ENCODE measurements at places on chromosomes 7 and 10.

DNA sequence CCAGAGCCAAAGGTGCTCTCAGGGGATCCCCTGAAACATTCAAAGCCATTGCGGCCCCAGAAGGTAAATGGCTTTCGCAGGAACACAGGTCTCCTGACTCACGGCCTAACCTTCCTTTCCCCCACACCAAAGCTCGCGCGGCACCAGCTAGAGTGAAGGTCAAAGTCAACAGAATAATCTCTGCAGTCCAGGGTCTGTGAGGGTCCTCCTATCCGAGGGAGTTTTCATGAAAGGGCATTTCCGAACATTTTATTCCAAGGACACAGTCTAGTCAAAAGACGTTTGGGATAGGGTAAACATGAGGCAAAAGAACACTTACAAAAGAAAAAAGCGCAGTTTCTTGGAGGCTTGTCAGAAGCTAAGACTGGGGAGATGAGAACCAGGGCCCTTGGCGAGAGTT lies 559 bp upstream of the STEAP2 start:
- H3K4me3 ChIP-seq, result peak overlapping the region; percentile 68
- no peak for DNase-seq
- H3K36me3 ChIP-seq, result no peaks in the 10 kb centered on the region
- H3K27ac ChIP-seq, result peak overlapping the region; percentile 81
- peaks cover 4% of the 10 kb centered on the region for H3K4me1 ChIP-seq
- peaks cover 8% of the 10 kb centered on the region for H3K27me3 ChIP-seq

DNA sequence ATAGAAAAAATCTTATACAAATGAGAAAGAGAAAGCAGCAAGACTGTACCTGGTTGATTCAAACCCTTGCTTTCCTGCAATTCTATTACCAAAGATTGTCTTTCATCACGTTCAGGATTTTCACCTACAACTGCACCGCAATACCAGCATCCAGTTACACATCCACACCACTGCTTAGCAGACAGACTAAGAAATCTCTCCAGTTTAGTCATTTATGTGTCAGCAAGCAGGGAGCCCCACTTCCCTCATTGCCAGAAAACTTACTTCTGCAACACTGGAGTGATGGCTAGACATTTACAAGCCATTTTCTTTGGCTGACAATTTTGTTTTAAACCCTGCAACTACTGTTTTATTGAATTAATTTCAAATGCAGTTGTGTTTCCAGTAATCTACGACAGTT lies 359.6 kb upstream of the MEOX2 start:
- no peak overlapping the region for H3K4me3 ChIP-seq
- no peak for DNase-seq
- no peaks in the 10 kb centered on the region for H3K27me3 ChIP-seq
- H3K27ac ChIP-seq, result no peak overlapping the region
- no peaks in the 10 kb centered on the region for H3K36me3 ChIP-seq
- H3K4me1 ChIP-seq, result no peaks in the 10 kb centered on the region

GRCh38 chr10:78332012-78332411 lies 298.3 kb downstream of the RPS24 start:
- peaks cover 9% of the 10 kb centered on the region for H3K4me1 ChIP-seq
- no peak for DNase-seq
- peak overlapping the region; percentile 74 for H3K27ac ChIP-seq
- H3K27me3 ChIP-seq, result no peaks in the 10 kb centered on the region

DNA sequence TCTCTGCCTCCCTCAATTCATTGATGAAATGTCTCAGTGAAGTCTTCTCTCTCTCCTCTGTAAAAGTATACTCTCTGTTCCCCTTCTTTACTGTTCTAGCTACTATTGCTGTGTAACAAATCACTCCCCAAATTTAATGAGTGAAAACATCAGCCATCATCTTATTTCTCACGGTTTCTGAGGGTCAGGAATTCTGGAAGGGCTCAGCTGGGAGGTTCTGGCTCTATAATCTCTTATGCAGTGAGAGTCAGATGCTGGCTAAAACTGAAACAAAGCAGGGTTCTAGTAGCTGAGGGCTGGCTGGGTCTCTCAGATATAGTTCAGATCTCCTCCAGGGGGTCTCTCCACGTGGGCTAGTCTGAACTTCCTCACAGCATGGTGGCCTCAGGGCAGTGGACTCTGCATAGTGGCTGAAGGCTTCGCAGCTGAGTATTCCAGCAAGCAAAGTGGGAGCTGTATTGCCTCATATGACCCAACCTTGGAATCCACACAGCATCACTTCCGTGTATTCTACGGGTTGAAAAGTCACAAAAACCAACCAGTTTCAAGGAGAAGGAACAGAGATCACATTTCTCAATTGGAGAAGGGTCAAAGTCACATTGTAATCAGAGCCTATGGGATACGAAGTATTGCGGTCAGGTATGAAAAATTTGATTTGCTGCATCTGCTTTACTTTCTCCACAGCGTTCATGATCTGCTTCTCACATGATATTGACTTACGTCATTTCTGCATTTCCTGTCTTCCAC lies 74.8 kb upstream of the ATRNL1 start:
- DNase-seq, result no peak
- no peak overlapping the region for H3K27ac ChIP-seq

- H3K4me1 ChIP-seq, result peaks cover 12% of the 10 kb centered on the region
- H3K27ac ChIP-seq, result peak overlapping the region; percentile 25
- H3K4me3 ChIP-seq, result no peak overlapping the region
- no peaks in the 10 kb centered on the region for H3K27me3 ChIP-seq
Observed at GRCh38 chr10:113385021-113385999, 167.5 kb upstream of the HABP2 start.

DNA sequence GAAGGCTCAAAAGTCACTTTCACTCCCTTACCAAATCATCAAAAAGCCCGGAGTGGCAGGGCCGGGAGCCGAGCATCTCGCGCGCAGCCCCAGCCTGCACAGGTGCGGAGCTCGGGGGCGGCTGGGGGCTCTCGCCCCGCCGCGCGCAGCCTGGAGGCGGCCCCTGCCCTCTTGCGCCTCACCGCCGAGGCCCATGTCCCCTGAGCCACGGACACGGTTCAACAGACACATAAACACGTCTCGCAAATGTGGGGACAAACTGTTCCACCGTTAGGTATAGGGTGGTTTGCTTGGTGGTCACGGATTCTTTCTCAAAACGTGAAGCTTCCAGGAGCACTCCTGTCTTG lies 700 bp downstream of the GSAP start:
- H3K4me3 ChIP-seq, result peak overlapping the region; percentile 87
- H3K36me3 ChIP-seq, result no peaks in the 10 kb centered on the region
- no peaks in the 10 kb centered on the region for H3K27me3 ChIP-seq
- peak overlapping the region; percentile 96 for H3K27ac ChIP-seq

DNA sequence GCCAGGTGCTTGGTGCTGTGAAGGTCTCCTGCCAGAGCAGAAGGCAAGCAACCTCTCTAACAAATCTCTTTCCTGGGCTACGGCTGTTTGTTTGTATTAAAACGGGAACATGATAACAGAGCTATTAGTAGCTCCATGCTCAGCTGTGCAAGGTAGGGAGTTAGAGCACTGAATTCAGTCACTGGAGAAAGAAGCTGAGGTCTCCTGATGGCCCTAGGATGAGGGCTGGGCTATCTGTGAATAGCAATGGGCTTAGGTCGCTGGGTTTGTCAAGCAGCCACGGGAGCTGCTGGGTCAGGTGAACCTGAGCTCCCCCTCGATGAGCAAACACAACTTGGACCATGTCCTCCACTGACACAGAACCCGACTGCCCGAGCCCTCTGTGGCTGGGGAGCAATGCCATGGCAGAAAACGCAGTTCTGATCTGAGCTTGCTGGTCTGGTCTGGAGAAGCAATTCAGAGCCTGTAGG lies 24.4 kb downstream of the TACC2 start:
- no peaks in the 10 kb centered on the region for H3K36me3 ChIP-seq
- peak overlapping the region; percentile 79 for H3K27ac ChIP-seq
- no peaks in the 10 kb centered on the region for H3K27me3 ChIP-seq

DNA sequence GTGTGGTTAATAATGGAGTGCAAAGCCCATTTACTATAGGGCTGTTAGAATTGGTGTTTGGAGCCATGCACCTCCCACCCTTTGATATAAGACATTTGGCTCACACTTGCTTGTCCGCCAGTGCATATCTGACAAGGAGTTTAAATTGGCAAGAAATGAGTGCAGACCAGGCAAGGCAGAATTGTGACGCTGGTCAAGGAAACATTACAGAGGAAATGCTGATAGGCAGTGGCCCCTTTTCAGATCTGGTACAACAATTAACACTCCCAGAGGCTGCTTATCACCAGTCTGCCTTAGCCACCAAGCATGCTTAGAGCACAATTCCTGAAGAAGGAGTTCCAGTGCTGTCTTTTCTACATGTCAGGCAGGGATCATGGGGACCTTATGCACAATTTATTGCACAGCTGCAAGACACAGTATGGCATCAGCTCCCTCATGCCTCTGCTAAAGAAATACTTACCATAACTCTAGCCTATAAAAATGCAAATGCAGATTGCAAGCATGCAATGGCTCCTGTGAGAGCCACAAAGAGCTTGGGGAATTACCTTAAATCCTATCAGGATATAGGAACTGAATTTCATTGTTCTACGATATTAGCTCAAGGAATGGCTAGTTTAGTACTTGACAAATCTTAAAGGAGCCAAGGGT lies 35.2 kb downstream of the OR13A1 start:
- H3K4me1 ChIP-seq, result peaks cover 19% of the 10 kb centered on the region
- H3K27ac ChIP-seq, result peak overlapping the region; percentile 38
- DNase-seq, result peak; percentile 17
- no peak overlapping the region for H3K4me3 ChIP-seq
- no peaks in the 10 kb centered on the region for H3K36me3 ChIP-seq

GRCh38 chr7:115289971-115290370 lies 368.1 kb downstream of the MDFIC start:
- no peaks in the 10 kb centered on the region for H3K4me1 ChIP-seq
- no peak for DNase-seq
- no peaks in the 10 kb centered on the region for H3K27me3 ChIP-seq

DNA sequence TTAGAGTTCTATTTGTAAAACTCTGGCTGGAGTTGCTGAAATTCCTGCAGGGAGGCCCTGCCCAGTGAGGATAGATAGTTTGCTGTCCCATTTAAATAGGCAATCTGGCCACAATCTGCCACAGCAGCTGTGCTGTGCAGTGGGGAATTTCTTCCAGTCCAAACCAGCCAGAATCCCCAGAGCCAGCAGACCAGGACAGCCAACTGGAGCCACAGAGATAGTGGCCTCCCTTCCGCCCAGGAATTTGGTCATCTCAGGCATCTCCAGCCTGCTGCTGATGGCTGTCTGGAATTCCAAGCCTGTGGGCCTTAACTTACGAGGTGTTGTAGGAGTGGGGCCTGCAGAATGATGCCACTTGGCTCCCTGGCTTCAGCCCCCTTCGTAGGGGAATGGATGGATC lies 643.4 kb downstream of the DNAJB9 start:
- no peaks in the 10 kb centered on the region for H3K27me3 ChIP-seq
- H3K27ac ChIP-seq, result no peak overlapping the region
- H3K4me3 ChIP-seq, result no peak overlapping the region
- H3K4me1 ChIP-seq, result no peaks in the 10 kb centered on the region
- DNase-seq, result no peak
- no peaks in the 10 kb centered on the region for H3K36me3 ChIP-seq

- no peaks in the 10 kb centered on the region for H3K4me1 ChIP-seq
- H3K36me3 ChIP-seq, result no peaks in the 10 kb centered on the region
Observed at GRCh38 chr7:94243066-94243711, 151.5 kb upstream of the COL1A2 start.

- H3K27ac ChIP-seq, result no peak overlapping the region
- H3K27me3 ChIP-seq, result no peaks in the 10 kb centered on the region
- no peak for DNase-seq
- peaks cover 22% of the 10 kb centered on the region for H3K4me1 ChIP-seq
- H3K4me3 ChIP-seq, result no peak overlapping the region
Observed at GRCh38 chr10:114680543-114681117, 22.6 kb upstream of the ABLIM1 start.

GRCh38 chr10:100886963-100887362 lies 25.8 kb upstream of the SLF2 start:
- H3K27ac ChIP-seq, result no peak overlapping the region
- peaks cover 57% of the 10 kb centered on the region for H3K27me3 ChIP-seq
- no peak overlapping the region for H3K4me3 ChIP-seq
- no peaks in the 10 kb centered on the region for H3K36me3 ChIP-seq

DNA sequence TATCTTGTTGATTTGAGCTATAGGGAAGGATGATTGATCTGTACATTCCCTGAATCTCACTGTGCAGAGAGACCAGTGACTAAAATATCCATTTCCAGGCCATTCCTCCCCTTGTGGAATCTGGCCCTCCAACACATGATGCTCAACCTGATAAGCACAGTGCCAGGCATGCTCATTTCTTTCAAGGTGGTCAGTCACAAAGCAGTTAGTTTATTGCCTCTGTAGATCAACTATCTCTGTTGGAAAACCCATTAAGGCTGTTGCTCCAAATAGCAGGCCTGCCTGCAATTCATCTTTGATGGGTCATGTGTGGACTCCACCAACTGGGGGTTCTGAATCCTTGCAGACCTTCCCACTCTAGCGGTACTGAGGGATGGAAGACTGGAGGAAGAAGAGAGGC lies 168.6 kb upstream of the FOXK1 start:
- H3K27me3 ChIP-seq, result no peaks in the 10 kb centered on the region
- no peak overlapping the region for H3K4me3 ChIP-seq
- no peaks in the 10 kb centered on the region for H3K4me1 ChIP-seq
- no peak for DNase-seq
- no peaks in the 10 kb centered on the region for H3K36me3 ChIP-seq
- H3K27ac ChIP-seq, result no peak overlapping the region

DNA sequence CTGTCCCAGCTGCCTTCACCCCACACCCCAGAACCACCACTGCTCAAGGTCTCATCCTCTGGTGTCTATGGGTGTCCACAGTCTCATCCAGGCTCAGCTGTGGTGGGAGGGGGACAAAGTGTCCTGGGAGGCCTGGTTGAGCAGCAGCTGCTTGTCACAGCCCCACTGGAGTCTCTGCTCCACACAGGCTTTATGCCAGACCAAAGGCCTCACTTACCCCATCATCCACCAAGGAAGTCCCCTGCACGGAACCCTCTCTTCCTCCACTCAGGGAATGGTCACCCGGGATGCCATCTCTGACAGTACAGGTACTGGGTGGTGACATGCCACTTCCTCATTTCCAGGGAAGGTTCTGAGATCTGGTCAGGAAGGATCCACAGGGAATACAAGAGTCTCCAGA lies 925.4 kb upstream of the ZNF722 start:
- no peak overlapping the region for H3K27ac ChIP-seq
- DNase-seq, result no peak
- no peaks in the 10 kb centered on the region for H3K36me3 ChIP-seq
- no peaks in the 10 kb centered on the region for H3K27me3 ChIP-seq
- H3K4me3 ChIP-seq, result no peak overlapping the region

- peaks cover 5% of the 10 kb centered on the region for H3K4me1 ChIP-seq
- H3K27ac ChIP-seq, result no peak overlapping the region
- H3K36me3 ChIP-seq, result no peaks in the 10 kb centered on the region
- H3K4me3 ChIP-seq, result no peak overlapping the region
Observed at GRCh38 chr10:77932016-77932715, 5.6 kb upstream of the DLG5 start.

DNA sequence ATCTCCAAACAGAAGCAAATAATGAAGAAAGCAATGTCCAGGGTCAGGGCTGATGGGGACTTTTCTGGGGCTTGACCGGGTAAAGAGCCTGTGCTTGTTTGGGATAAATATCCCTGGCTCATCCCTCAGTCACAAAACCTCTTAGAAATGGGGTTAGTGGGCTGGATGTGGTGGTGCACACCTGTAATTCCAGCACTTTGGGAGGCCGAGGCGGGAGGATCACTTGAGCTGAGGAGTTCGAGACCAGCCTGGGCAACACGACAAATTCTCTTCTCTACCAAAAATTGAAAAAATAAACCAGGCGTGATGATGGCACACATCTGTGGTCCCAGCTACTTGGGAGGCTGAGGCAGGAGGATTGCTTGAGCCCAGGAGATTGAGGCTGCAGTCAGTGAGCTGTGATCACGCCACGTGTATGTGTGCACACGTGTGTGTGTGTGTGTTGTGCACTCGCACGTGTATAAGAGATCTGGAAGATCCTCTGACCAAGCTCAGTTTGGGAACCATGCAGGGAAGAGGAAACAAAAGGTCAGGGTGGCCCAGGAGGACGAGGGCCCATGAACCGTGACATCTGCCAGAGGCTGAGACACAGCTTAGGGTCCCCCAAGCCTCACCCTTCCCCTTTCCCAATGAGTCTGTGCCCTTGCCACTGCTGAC lies 258.6 kb downstream of the TEX36 start:
- no peaks in the 10 kb centered on the region for H3K4me1 ChIP-seq
- H3K36me3 ChIP-seq, result no peaks in the 10 kb centered on the region

Measured in stomach (tissue), 19 donors.